ENCODE measurements at places on chromosomes 1 and 21.

- DNase-seq: no peak
These were observed 94.7 kb downstream of the PAX7 start for GRCh38 chr1:18725231-18725895.

DNA sequence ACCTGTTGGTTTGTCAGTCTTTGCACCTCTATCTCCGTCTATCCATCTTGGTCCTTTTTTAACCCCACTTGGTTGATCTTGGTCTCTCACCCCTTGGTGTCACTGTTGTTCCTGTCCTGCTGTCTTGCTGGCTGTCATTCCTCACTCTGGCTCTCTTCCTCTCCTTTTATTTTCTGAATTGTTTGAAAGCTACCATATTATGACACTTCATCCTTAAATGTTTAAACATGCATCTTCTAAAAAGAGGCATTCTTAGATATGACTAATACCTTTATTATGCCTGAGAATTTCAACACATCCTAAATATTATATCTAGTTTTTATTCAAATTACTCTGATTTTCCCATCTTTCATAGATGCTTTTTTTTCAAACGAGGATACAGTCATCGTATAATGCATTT is 37.0 kb downstream of the BACH1 start:
- DNase-seq: no peak

- DNase-seq: no peak
These were observed 12.9 kb downstream of the PIGM start for GRCh38 chr1:160018900-160019299.

- DNase-seq: no peak
These were observed 16.7 kb downstream of the CHD5 start for GRCh38 chr1:6163191-6163972.

GRCh38 chr1:110515041-110515440 is 3.9 kb downstream of the KCNA10 start:
- DNase-seq: no peak

DNA sequence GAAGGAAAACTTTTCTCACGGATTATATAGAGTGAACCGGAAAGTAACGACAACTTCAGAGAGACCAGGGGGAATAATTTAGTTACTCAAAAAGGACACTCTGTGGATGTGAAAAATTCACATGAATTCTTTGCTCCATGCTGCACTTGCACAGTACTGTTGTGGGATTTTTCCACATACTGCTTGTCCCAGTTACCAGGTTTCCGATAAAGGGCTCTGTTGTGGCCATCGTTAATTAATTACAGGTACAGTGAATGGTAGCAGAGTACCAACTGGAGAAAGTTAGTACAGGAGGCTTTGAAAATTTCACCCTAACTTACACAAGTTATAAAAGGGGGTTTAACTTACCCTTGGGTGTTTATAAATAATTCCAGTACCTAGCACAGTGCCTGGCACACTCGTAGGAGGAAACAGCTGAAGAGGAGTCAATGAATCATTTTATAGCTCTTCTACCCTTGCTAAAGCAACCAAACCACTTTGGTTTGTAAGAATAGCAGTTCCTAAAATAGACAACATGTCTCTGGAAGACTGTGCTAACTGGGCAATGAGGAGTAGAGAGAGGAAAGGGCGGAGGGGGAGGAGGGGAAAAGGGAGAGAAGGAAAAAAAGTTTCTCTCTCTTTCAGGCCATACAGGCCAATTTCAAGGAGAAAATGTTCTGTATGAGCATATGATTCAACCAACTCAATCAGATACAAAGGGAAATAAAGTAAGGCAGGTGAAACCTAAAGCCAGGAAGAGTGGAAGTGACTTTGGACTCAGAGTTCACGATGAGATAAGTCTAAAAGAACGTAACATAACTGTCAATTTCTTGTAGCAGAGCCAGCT is 98.3 kb upstream of the MAGI3 start:
- DNase-seq: no peak

GRCh38 chr1:171581226-171581625 is 40.8 kb upstream of the MYOCOS start:
- DNase-seq: no peak

DNA sequence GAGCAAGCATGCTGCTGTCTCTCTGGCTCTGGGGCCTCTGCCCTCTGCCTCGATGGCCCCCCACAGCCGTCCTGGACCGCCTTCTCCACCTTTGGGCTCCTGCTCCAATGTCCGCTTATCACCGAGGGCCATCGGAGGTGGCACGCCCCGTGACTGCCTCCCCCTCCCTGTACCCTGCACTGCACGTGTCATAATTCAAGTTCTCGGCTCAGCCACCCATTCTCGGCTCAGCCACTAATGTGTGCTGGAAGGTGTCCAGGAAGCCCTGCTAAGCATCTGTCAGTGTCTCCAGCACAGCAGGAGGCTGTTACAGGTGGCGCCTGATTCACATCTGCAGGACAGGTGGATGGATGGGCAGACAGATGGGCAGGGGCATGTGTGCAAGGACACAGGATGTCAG is 45.5 kb downstream of the TP73 start:
- DNase-seq: no peak

DNA sequence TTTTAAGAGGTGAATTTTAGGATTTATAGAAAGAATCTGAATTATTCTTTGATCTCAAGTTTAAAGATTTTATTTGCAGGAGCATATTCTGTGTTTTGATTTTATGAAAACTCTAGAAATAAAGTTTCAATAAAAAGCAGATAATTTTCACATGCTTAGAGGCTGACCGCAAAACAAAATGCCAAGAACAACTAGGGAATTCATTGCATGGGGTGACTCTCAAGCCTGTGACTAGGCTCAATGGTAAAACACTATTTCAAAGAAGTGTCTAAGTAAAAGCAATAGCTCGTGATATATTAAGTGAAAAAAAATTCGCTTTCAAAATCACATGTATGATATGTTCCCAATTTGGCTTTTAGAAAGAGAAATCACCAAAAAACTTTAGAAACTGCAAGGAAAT is 49.6 kb downstream of the RPL5 start:
- no peak for DNase-seq

GRCh38 chr1:36139521-36139920 is 9.8 kb downstream of the TRAPPC3 start:
- DNase-seq: no peak

DNA sequence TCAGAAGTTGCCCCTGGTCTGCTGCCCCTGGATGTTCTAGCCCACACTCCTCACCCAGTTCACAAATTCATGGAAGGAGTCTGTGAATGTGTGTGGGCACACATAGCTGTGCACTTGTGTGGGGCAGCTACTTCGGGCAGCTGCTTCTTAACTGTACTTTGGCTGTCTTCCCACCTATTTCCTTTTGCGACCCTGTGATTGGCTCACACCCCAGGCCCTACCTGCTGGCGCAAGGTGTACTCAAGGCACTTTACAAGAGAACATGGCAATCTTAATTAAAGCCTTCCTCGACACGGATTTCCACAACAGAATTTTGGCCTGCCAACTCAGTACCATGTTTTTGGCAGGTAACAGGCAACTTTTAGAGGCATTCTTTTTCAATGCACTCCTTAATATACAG is 86.5 kb upstream of the CTTNBP2NL start:
- DNase-seq: no peak

DNA sequence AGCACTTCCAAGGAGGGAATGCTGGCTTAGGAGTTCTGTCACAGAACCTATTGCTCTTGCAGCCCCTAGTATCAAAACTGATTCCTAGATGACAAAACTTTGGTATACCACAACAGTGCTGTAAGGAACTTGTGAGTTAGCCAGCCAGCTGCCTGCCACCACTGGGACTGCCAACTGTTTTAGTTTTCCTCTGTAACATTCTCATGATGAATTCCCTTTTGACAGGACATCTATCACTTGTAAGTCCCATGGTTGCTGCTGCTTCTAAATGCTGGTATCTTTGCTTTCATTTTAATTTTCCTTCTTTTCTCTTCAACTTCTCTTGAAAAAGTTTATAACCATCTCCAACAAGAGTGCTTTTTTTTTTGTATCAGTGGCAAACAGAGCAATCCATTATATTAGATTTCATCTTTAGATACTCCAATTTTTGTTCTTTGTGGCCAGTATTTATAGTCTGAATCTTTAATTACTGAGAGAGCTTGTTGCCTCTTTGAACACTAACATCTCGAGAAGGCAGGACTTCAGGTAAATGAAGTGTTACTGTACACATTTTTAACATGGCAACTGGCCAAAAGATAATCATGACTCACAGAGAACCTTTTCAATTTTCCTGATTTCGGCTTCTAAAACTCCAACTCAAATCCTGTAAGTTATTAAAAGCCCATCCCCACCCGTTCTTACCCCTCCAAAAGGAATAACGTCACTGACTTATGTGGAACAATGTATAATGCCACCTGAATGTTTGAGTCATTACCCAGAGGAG is 19.8 kb downstream of the DBT start:
- no peak for DNase-seq

DNA sequence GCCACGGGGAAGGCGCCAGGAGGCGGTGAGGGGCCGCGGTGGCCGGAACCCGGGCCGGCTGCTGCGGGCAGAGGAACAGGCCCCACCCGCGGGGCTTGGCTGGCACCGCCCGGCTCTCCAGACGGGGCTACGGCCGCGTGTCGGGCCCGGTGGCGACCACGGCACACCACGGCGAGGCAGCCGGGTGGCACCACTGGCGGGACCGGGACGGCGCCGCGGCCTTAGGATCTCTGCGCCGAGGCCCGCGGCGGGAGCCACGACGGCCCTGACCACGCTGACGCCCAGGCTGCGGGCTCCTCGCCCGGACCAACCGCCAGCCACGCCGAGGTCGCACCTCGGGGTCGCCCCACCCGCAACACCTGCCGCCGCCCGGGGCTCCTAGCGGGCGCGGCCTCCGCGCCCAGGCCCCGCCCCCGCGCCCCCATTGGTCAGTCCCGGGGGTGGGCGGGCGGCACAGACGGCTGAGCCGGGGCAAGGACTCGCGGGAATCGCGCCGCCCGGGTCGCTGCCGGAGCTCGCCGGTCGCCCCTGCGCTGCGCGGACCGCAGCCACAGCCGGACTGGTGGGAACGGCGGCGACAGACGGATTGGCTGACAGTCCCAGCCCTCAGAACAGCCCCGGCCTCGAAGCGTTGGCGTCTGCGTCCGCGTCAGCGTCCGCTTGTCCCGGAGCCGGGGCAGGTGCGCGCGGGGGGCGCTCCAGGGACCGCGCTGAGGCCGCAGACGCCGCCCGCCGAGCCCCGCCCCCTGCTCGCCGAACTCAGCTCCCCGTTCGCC is at the start of gene BMP8A:
TSS of gene BMP8A (plus strand) at position 491 of the 776 bp plus-strand sequence. CDS start 356 bp downstream, outside the sequence.
- no peak for DNase-seq

DNA sequence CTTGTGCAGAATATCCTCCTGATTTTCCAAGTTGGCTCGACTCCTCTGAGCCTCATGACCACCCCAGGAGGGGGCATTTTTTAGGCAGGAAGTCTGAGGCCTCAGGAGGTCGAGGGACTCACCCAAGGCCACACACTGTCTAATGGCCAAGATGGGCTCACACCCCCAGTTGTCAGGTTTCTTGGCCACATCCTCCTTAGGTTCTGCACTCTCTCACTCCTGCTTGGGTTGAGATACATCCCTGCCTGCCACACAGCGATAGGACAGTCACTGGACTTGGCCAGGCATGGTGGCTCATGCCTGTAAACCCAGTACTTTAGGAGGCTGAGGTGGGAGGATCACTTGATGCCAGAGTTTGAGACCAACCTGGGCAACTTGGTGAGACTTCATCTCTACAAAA is 4.6 kb downstream of the CA6 start:
- no peak for DNase-seq

DNA sequence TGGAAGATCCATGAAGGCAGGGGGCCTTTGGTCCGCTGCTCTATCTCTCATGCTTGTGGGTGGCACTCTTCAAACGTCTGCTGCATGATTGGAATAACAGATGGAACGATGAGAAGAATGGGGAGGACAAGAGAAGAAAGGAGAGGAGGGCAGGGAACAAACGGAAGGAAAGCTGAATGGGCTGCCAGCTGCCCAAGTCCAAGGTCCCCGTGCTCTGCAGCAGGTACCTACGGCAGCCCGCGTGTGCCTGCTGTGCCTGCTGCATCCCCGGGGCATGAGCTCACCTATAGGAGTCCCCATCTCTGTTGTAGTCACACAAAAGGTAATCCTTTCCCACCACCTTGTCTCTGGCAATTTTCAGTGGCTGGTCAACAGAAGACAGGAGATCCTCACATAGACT is 73.1 kb downstream of the SLC66A1 start:
- no peak for DNase-seq

- no peak for DNase-seq
These were observed 126.7 kb downstream of the LIPI start for GRCh38 chr21:14084068-14084501.

- no peak for DNase-seq
These were observed 89.4 kb upstream of the UBE2U start for GRCh38 chr1:64114012-64114525.

GRCh38 chr1:171922999-171923398 is 81.7 kb downstream of the DNM3 start:
- no peak for DNase-seq

DNA sequence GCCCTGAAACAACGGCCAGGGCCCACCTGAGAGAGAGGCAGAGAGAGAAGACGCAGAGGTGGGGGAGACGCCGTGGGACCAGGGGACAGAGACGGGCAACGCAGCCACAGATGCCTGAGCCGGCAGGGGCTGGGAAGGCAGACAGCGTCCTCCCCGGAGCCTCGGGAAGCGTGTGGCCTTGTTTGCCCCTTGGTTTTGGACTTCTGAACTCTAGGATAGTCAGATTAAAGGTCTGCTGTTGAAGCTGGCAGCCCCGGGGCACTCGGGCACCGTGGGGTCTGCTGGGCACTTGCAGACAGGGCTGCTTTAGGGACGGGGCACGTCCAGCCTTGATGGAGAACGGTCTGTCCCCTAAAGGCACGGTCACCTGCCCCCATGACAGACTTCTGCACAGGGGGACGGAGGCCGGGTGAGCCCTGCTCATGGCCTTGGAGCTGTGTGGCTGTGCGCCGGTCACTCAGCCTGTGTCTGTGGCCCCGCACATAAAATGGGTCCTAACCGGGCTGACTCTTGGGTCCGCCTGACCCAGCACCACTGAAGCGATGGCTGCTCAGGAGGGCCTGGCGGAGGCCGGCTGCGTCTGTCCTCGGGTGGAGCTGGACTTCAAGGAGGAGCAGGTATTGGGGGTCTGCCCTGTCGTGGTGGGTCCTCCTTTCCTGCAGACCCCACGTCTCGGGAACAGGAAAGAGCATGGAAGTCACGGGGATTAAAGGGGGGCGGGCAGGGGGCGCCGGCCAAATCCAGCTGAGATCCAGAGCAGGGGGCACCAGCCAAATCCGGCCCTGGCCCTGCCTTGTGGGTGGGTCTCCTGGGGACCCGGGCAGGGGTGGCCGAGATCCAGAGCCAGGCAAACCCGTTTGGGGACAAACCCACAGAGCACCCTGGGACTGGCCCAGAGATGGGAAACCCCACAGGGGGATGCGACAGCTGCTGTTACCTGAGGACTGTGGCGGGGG is 9.6 kb upstream of the RNF223 start:
- DNase-seq: no peak

- no peak for DNase-seq
These were observed 124.2 kb upstream of the HNRNPU start for GRCh38 chr1:244988521-244988920.
